ENCODE measurements at places on chromosomes 4 and X. TPM values are rescaled to one million over a fixed set of nuclear protein-coding genes. Genes with fewer than 3 reads are reported as not detected.

The SCML2 gene
- 5.5 TPM for total RNA-seq

The TLL1 gene
- total RNA-seq, result 11.9 TPM

The PPP1R2C gene
- not detected for total RNA-seq

The UGT2B11 gene
- 0.82 TPM for total RNA-seq

The PACRGL gene
- total RNA-seq, result 34.6 TPM

The MAGEB17 gene
- not detected for total RNA-seq

The TLR1 gene
- 7.7 TPM for total RNA-seq

The ETDA gene
- not detected for total RNA-seq

- peak; percentile 21 for DNase-seq
Observed at GRCh38 chrX:94058728-94059382, 384.8 kb downstream of the FAM133A start.

- DNase-seq, result no peak
Observed at GRCh38 chrX:111868726-111869638, 7.0 kb upstream of the TRPC5OS start.

GRCh38 chr4:183989461-183989860 is 84.4 kb downstream of the STOX2 start:
- DNase-seq, result peak; percentile 42

DNA sequence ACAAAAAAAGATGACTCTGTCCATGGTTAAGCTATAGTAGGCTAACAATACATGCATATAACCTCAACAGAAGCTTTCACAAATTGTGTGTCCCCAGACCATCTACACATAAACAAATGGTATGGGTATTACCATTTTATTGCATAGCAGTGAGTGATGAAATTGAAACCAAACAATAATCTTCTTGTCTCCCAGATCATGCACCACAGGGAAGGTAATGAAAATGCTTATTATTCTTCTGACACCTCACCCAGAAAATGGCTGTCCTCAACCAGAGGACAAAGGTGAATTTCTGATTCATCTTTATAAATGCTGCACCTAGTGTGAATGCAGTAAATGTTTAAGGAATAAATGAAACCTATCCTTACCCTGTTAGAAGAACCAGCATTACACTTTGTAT is 8.0 kb downstream of the PRSS12 start:
- DNase-seq, result no peak

DNA sequence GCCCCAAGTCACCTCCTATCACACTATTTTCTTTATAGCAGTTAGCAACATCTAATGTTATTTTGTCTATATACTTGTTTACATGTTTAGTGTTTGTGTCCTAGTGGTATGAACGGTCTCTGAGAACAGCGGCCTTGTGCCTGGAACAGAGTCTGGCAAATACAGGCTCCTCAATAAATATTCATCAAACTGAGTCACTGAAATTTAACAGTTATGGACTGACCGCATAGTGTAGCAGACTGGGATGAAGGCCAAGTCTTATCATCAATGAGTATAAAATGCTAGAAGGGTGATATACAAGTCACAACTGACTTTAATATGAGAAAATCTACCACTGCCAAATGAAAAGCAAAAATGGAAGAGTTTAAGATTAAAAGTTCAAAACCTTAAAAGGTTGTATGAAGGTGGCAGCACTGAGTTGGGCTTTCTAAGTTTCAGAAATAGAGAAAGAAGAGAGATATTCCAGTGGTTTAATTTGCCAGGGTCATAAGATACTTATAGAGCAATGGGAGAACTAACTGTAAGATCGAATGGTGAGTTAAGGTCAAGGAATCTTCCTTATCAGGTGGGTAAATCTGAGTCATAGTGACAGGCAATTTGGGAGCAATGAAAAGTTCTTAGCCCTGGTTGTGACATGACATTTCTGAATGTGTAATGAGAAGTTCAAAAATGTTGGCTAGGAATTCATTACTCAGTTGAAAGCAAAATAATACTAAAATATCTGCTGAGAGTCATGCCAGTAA is 34.9 kb downstream of the ELOVL6 start:
- no peak for DNase-seq

GRCh38 chr4:150743564-150744342 is 161.8 kb downstream of the MAB21L2 start:
- DNase-seq, result no peak

DNA sequence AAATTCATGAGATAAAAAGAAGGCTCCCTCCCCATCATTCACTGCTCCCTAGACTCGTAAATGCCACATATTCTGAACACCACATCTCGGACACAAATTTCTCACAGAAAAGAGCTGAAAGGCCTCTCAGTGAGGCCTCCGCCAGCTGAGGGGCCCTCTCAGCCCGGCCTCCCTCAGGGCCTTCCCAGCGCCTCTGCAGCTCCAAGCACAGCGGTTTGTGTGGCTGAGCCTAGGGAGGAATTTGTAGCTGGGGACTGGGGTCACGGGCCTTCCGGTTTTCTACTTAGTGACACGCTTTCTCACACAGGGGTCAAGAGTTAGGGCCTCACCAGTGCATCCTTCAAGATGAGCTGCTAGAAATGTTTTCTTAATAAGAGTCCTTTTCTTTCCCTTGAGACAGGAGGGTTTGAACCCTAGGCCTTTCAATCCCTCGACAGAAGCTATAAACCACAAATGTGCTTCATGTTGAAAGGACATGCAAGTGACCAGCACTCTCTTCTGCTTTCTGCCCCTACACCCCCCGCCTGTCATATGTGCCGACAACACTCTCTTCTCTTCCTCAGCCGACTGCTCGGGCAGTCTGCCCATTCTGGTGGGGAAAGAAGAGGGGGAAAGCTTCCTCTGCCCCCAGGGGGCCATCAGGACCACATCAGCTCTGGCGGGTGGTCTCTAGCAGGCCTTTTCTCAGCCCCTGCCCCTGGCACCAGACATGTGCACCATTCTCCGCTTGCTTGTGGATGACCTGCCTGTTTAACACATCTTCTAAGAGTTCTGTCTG is 104.9 kb downstream of the CHIC2 start:
- no peak for DNase-seq

GRCh38 chrX:82589410-82589809 is 918.7 kb upstream of the POU3F4 start:
- DNase-seq, result peak; percentile 24

- no peak for DNase-seq
Observed at GRCh38 chrX:39019056-39019455, 217.8 kb downstream of the MID1IP1 start.

GRCh38 chr4:79552311-79552710 is 144.3 kb upstream of the GK2 start:
- no peak for DNase-seq

GRCh38 chrX:76202471-76202870 is 29.6 kb downstream of the PBDC1 start:
- no peak for DNase-seq

GRCh38 chrX:107304141-107304540 is 97.7 kb downstream of the DNAAF6 start:
- no peak for DNase-seq

DNA sequence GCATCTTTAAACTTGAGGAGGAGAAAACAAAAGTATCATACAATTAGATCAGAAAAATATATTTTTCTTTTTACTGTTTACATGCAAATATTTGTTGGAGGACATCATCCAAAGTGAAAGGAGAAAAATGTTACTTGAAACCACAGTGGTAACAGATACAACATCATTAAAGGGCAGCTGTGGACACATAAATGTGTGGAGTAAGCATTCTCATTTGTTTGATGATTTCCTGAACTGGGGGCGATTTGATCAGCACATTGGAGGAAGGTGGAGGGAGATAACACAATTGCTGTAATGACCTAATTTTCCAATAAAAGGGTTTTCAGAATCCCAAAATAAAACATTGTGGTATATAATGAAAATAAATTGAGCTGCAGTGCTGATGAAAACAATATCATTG is 314.5 kb upstream of the HS3ST1 start:
- DNase-seq, result no peak

- DNase-seq, result no peak
Observed at GRCh38 chrX:125101971-125102755, 217.5 kb upstream of the TEX13C start.

GRCh38 chr4:47462799-47463234 is 685 bp downstream of the COMMD8 start:
- DNase-seq, result no peak

- peak; percentile 1 for DNase-seq
Observed at GRCh38 chrX:77628294-77629025, 157.6 kb downstream of the ATRX start.

Data from tongue (tissue), 3 donors.